ENCODE measurements at places on chromosomes 1 and 21.

DNA sequence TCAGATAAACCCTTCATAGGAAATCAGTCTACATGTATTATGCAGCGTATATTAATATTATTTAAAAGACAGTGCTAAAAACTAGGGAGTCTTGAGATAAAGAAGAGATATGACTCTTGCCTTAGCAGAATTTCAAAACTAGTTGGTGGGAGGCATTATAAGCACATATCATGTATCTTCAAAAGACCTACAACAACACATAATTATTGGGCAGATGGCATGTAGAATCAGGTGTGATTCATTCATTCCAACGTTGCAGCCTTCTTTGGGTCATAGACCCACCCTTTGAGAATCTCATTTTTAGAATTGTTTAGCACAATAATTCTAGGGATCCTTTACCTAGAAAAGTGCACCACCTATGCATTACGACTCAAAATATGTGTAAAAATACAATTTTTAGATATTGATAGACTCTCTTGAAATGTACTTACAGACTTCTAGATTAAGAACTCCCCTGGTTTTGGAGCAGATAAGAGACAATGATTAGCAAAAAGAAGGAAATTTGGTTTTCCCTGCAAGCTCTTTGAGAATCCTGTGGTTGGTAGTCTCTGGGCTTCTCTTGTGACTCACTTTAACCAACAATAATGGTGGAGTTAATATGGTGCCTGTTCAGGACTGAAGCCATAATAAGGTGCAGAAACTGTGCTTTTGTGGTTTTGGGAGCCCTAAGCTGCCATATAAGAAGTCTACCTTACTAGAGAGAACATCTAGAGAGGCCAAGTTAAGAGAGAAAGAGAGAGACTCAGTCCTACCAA lies 85.3 kb upstream of the RGS4 start:
- DNase-seq: no peak

DNA sequence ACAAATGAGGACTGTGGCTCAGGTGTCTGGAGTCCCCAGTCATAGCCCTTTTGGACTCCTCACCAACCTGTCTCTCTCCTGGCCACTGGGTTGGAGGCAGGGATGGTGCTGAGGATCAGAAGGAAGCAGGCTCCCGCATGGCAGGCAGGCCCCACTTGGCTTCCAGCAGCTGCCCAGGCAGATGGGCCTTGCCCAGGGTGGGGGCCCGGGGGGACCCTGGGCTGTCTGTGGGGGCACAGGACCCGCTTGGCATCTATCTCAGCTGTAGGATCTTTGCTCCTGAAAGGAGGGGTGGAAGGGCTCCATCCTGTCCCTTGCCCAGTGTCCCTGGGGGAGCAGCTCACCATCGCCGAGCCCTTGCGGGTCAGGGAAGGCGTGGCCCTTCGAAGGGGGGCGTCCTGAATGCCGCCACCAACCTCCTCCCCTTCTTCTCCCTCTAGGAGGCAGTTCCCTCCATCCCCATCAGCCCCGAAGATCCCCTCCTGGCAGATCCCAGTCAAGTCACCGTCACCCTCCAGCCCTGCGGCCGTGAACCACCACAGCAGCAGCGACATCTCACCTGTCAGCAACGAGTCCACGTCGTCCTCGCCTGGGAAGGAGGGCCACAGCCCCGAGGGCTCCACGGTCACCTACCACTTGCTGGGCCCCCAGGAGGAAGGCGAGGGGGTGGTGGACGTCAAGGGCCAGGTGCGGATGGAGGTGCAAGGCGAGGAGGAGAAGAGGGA lies 154.5 kb downstream of the PEX14 start:
- no peak for DNase-seq

- DNase-seq: no peak
Measured at GRCh38 chr1:246705368-246705767, 18.8 kb upstream of the SCCPDH start.

- no peak for DNase-seq
Measured at GRCh38 chr1:178490136-178490535, 6.6 kb downstream of the CLEC20A start.

DNA sequence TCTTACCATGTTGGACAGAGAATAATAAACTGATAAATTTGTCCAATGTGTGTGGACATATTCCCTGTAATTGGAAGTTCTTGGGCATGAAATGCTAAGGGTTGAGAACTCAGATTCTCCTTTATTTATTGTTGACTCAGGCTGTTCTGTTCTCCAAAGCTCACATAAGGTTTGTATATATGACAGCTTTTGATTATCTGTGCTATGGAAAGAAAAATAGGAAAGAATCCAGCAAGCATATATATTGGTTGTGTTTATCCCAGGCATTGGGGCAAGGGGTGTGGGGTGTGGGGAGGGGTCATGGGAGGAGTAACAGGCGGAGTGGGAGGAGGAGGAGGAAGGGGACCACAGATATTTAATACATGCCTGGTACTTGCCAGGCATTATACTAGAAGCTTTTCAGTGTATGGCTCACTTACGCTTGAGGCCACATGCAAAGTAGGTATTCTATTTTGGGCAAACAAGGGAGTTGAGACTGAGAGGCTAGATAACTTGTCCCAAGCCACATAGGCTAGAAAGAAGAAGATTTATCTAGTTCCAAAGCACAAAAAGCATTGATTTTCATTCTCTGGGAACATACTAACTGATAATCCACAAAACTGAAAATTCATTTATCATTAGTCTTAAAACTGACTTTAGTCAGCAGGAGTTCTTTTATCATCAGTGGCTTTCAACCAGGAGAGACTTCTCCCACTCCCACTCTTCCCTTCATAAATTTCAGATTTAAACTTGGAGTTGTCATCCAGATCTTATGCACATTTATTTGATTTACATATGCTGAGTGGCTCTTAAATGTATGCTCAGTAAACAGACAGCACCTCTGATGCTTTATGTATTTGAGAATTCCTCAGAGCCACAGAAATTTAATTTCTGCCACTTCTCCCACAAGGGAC lies 27.2 kb downstream of the NGF start:
- DNase-seq: no peak

GRCh38 chr1:18293291-18293690 lies 185.7 kb downstream of the IGSF21 start:
- no peak for DNase-seq

- DNase-seq: peak; percentile 52
Measured at GRCh38 chr1:166133276-166133841, 33.4 kb downstream of the FAM78B start.

DNA sequence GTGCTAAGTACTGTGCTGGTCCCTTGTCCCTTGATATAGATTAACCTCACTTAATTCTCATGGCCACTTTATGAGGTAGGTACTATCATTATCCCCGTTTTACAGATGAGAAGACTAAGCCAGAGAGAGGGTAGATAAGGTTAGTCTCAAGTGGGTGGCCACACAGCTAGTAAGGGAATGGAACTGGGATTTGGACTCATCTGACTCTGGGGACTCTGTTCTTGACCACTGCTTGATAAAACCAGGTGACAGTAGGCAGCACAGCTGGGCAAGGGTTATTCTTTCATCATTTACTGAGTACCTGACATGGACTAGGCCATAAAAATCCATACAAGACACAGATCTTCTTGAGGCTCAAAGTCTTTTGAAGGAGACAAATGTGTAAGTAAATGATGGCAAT lies 37.2 kb upstream of the PPP2R5A start:
- no peak for DNase-seq

GRCh38 chr1:29390491-29391361 lies 154.4 kb downstream of the PTPRU start:
- DNase-seq: no peak

DNA sequence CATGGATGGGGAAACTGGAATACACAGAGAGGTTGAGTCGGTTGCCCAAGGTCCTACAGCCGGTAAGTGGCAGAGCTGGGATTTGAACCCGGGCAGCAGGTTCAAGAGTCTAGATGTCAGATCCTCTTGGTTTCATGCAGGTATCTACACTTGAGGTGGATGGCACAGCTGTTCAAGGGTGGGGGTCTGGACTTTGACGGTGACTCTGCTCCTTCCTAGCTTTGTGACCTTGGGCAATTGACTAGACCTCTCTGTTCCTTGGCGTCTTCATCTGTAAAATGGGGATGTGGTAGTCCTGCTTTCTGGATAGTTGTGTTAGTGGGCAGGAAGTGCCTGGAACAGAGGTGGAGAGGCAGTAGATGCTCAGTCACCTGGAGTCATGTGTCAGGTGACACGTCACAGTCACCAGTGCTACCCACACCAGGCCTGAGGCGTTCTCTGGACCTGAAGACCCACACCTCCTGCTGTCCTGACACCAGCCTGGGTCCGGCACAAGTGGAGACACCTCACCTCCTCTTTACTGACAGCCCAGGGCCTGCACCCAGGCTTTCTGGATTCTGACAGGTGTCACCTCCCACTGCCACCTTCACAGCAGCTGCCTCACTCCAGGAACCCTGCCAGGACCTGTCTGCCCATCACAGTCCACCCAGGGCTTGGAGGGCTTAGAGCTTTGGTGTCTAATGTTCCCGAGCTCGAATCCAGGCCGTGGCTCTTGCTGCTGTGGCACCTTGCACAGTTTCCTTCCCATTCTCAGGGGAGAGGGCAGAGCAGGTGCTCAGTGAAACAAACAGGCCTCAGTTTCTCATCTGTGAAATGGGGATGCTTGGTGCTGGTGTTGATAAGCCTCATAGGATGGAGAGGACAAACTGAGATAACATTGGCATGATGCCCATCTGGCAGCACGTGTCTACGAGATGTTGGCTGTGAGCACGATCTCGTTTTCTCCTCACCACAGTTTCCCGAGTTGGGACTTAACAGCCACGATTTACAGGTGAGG lies 83.2 kb upstream of the RUNX3 start:
- DNase-seq: no peak

- peak; percentile 53 for DNase-seq
Measured at GRCh38 chr21:46182548-46183336, 1.5 kb downstream of the SPATC1L start.

- DNase-seq: no peak
Measured at GRCh38 chr1:223852337-223852736, 6.6 kb upstream of the TP53BP2 start.

GRCh38 chr1:29186707-29187106 lies 5.0 kb upstream of the SRSF4 start:
- peak; percentile 63 for DNase-seq

DNA sequence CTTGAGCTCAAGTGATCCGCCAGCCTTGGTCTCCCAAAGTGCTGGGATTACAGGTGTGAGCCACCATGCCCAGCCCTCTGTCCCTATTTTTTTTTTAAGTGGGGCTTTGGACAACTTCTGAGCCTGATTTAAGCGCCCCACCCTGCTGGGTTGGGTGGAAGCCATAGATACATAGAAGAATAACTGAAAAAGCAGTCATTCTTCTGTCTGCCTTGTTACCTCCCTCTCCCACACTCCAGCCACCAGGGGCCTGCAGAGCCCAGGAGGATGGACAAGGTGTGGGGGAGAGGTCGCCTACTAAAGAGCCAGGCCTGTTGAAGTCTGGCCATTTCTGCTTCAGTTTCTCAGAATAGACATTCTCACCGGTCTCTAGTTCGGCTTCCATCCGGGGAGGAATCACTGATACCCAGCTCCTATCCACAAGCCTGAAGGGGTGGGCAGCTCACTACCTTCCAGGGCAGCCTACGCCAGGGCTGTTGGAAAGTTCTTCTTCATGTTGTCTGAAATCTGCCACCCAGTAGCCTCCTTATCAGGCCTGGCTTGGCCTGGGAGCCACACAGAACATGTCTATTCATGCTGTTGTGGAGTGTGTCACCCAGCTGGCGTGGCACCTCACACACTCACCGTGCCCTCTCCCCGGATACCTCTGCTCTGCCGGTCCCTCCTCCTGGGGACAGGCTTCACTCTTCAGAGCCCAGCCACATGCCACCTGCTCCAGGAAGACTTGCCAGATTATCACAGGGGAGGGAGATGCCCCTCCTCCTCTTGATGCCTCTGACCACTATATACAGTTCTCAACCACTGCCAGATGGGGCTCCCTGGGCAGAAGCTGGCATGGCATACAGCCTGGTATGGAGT lies 27.7 kb downstream of the KNCN start:
- DNase-seq: no peak

GRCh38 chr21:45829668-45830067 lies 151.9 kb upstream of the COL6A1 start:
- no peak for DNase-seq

GRCh38 chr1:114828251-114828650 lies 26.4 kb upstream of the SYCP1 start:
- DNase-seq: no peak

DNA sequence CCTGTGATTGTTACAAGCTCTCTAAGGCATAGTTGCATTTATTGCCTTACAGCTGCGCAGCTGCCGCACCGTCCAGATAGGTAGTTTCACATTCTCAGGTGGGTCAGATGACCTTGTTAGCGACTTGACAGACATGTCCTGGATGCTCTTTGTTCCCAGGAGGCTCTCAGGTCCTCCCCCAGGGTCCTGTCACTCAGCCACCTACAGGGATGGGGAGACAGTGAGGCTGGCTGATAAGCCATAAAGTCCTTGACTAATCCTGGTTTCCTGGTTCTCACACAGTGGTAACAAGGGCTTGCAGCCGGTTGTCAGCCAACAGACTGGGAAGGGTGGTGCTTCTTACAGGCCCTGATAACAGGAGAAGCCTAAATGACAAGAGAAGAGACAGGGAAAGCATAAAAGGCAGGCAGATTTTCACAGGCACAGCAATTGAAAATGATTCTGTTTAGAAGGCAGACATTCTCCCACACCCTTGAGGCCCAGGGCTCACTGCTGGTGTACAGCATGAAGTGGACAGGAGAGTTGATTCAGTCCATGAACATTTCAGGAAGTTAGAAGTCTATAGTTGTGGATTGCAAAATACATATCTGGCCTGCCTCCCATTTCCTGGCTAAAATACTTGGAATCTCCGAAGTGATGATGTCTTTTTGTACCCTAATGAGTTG lies 2.9 kb downstream of the ARF1 start:
- peak; percentile 37 for DNase-seq

GRCh38 chr1:182059936-182060335 lies 1.6 kb downstream of the ZNF648 start:
- no peak for DNase-seq

DNA sequence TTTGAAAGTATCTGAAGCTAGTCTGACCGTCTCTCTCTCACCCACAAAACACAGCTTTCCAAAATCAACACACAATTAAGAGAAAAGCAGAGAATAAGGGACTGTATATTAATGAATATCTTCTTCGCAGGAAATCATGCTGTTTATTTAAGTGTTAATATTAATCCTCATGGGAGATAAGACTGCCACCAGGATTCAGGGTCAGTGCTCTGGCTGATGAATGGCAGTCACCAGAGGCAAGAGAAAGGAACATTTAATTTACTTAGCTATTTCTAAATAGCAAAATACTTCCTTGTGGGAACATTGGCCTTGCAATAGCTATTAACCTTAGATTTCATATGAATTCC lies 2.2 kb downstream of the SCYL3 start:
- DNase-seq: no peak

- DNase-seq: no peak
Measured at GRCh38 chr1:178651742-178652141, 73.3 kb upstream of the RALGPS2 start.
